ENCODE measurements at places on chromosomes 4 and X. TPM values are rescaled to one million over a fixed set of nuclear protein-coding genes. Genes with fewer than 3 reads are reported as not detected.

SMR3B gene
- not detected for total RNA-seq

ATP10D gene
- 58.3 TPM for total RNA-seq

SULT1B1 gene
- under 0.01 TPM for total RNA-seq

GPR143 gene
- 0.43 TPM for total RNA-seq

JCHAIN gene
- 2.6 TPM for total RNA-seq

CYSLTR1 gene
- under 0.01 TPM for total RNA-seq

WAS gene
- total RNA-seq = not detected

PCDH18 gene
- total RNA-seq = 181 TPM

HERC6 gene
- total RNA-seq = 8.7 TPM

FAM9B gene
- not detected for total RNA-seq

UGT2A2 gene
- not detected for total RNA-seq

EGF gene
- 6.5 TPM for total RNA-seq

ATG4A gene
- total RNA-seq = 17.3 TPM

HPGD gene
- not detected for total RNA-seq

QRFPR gene
- total RNA-seq = not detected

RAB41 gene
- total RNA-seq = not detected

MAGEA8 gene
- not detected for total RNA-seq

COPS4 gene
- total RNA-seq = 101 TPM

CENPVL3 gene
- total RNA-seq = not detected

SHROOM3 gene
- total RNA-seq = 27.6 TPM

VSIG1 gene
- total RNA-seq = not detected

NOCT gene
- 27.7 TPM for total RNA-seq

NAP1L3 gene
- total RNA-seq = 5.5 TPM

ADH4 gene
- total RNA-seq = not detected

SPANXD gene
- total RNA-seq = 0.43 TPM

TRIM2 gene
- 38.0 TPM for total RNA-seq

SUPT20HL1 gene
- not detected for total RNA-seq

CENPI gene
- 20.3 TPM for total RNA-seq

F8A3 gene
- 2.6 TPM for total RNA-seq

UGT2A1 gene
- total RNA-seq = not detected

CBLL2 gene
- not detected for total RNA-seq

OPRPN gene
- total RNA-seq = not detected

EFHC2 gene
- total RNA-seq = 0.32 TPM

ARMCX2 gene
- total RNA-seq = 76.4 TPM

ZIC3 gene
- not detected for total RNA-seq

MAGIX gene
- total RNA-seq = 1.9 TPM

ADH1A gene
- not detected for total RNA-seq

SPRY1 gene
- total RNA-seq = 14.8 TPM

COL4A6 gene
- total RNA-seq = 0.32 TPM

DDX53 gene
- under 0.01 TPM for total RNA-seq

PDCL2 gene
- not detected for total RNA-seq

GSPT2 gene
- total RNA-seq = 4.5 TPM

CXCL10 gene
- total RNA-seq = under 0.01 TPM

CFP gene
- total RNA-seq = 0.32 TPM

ITGB1BP2 gene
- 6.5 TPM for total RNA-seq

RPS6KA6 gene
- 16.8 TPM for total RNA-seq

ARX gene
- not detected for total RNA-seq

SAGE1 gene
- not detected for total RNA-seq

WNK3 gene
- total RNA-seq = 0.64 TPM

CLDN22 gene
- total RNA-seq = not detected

GAGE12J gene
- not detected for total RNA-seq

RASL11B gene
- 1.3 TPM for total RNA-seq

BBS7 gene
- 29.4 TPM for total RNA-seq

PRKG2 gene
- 0.64 TPM for total RNA-seq

SSX3 gene
- not detected for total RNA-seq

CLDN34 gene
- under 0.01 TPM for total RNA-seq

UGT2B17 gene
- total RNA-seq = not detected

Measured in fibroblast of villous mesenchyme (primary cell).